Melanocyte of skin (primary cell): ENCODE measurements at places on chromosomes 3 and 15. TPM values are rescaled to one million over a fixed set of nuclear protein-coding genes. Genes with fewer than 3 reads are reported as not detected.

RAB5A gene
- 63.7 and 114 TPM in 2 replicates for total RNA-seq

ARL14 gene
- not detected in 2 replicates for total RNA-seq

SPINK8 gene
- total RNA-seq, result not detected in 2 replicates

TIMMDC1 gene
- total RNA-seq, result 72.0 and 76.7 TPM in 2 replicates

LMOD3 gene
- total RNA-seq, result not detected in 2 replicates

GABRR3 gene
- total RNA-seq, result not detected in 2 replicates

CRYGS gene
- 1.4 and 2.3 TPM in 2 replicates for total RNA-seq

CCR2 gene
- not detected in 2 replicates for total RNA-seq

CLDN18 gene
- not detected in 2 replicates for total RNA-seq

SOX2 gene
- 0.33 and 5.2 TPM in 2 replicates for total RNA-seq

TRIM71 gene
- under 0.01 TPM in 2 replicates for total RNA-seq

CCR1 gene
- 0.67 and 2.8 TPM in 2 replicates for total RNA-seq

MAPKAPK3 gene
- total RNA-seq, result 47.1 and 55.6 TPM in 2 replicates

FETUB gene
- not detected in 2 replicates for total RNA-seq

GOLGA8G gene
- total RNA-seq, result not detected in 2 replicates

CHRFAM7A gene
- 0.15 and 2.3 TPM in 2 replicates for total RNA-seq

C2CD4A gene
- total RNA-seq, result under 0.01 TPM in 1 of 2 replicates, not detected in the other

CHRNA7 gene
- total RNA-seq, result 0.67 and 1.1 TPM in 2 replicates

NISCH gene
- total RNA-seq, result 43.6 and 52.0 TPM in 2 replicates

MORC1 gene
- total RNA-seq, result under 0.01 TPM in 2 replicates

STXBP5L gene
- not detected in 2 replicates for total RNA-seq

GDPGP1 gene
- 12.0 and 13.1 TPM in 2 replicates for total RNA-seq

CYP8B1 gene
- not detected in 2 replicates for total RNA-seq

CAND2 gene
- total RNA-seq, result 0.67 and 3.1 TPM in 2 replicates

ISLR gene
- not detected in 2 replicates for total RNA-seq

CAMP gene
- not detected in 2 replicates for total RNA-seq

GHRL gene
- total RNA-seq, result not detected in 2 replicates

SPATA12 gene
- 0.31 TPM in 1 of 2 replicates, not detected in the other for total RNA-seq

TTC21A gene
- total RNA-seq, result 1.7 and 4.0 TPM in 2 replicates

BTBD1 gene
- total RNA-seq, result 117 and 140 TPM in 2 replicates

DAG1 gene
- total RNA-seq, result 78.1 and 168 TPM in 2 replicates

NFKBIZ gene
- total RNA-seq, result 147 and 211 TPM in 2 replicates

SLC28A2 gene
- not detected in 2 replicates for total RNA-seq

GOLGA6L26 gene
- total RNA-seq, result not detected in 2 replicates

THRB gene
- total RNA-seq, result under 0.01 TPM in 1 of 2 replicates, not detected in the other

TOP2B gene
- 56.3 and 75.7 TPM in 2 replicates for total RNA-seq

GP5 gene
- total RNA-seq, result 0.15 and 0.33 TPM in 2 replicates

LMAN1L gene
- total RNA-seq, result under 0.01 and 0.15 TPM in 2 replicates

FANCD2OS gene
- not detected in 2 replicates for total RNA-seq

AGTR1 gene
- 0.36 TPM in 1 of 2 replicates, not detected in the other for total RNA-seq

INKA1 gene
- 5.9 and 9.5 TPM in 2 replicates for total RNA-seq

PLCB2 gene
- 1.0 and 1.1 TPM in 2 replicates for total RNA-seq

GOLGA8M gene
- total RNA-seq, result not detected in 2 replicates

NPTN gene
- 88.0 and 88.4 TPM in 2 replicates for total RNA-seq

MYEF2 gene
- 5.7 and 11.4 TPM in 2 replicates for total RNA-seq

HYAL1 gene
- total RNA-seq, result 1.1 and 1.4 TPM in 2 replicates

GXYLT2 gene
- total RNA-seq, result 11.7 and 26.4 TPM in 2 replicates

CXCR6 gene
- not detected in 2 replicates for total RNA-seq

PLS1 gene
- total RNA-seq, result 1.8 and 2.8 TPM in 2 replicates

IL1RAP gene
- total RNA-seq, result 85.3 and 117 TPM in 2 replicates

SLC15A2 gene
- 0.69 and 0.73 TPM in 2 replicates for total RNA-seq

TRIP4 gene
- 9.6 and 12.0 TPM in 2 replicates for total RNA-seq
